ENCODE measurements at places on chromosomes 6 and 20. TPM values are rescaled to one million over a fixed set of nuclear protein-coding genes. Genes with fewer than 3 reads are reported as not detected.
A peak's percentile ranks its signal among the peaks of the same experiment; 100 is the strongest.

DNA sequence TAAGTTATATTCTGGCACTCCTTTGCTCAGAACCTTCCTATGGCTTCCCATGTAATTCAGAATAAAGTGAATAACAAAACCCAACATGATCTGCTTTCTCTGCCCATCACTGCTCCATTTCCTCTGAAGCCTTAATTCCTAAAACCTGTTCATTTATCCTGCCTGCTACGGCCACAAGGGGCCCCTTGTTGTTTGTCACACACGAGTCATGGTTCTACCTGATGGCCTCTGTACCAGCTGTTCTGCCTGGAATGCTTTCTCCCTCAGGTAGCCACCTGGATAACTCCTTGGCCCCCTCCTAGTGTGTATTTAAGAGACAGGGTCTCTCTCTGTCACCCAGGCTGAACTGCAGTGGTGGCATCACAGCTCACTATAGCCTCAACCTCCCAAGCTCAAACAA lies 26.8 kb downstream of the ERGIC3 start:
- DNase-seq, result no peak

DNA sequence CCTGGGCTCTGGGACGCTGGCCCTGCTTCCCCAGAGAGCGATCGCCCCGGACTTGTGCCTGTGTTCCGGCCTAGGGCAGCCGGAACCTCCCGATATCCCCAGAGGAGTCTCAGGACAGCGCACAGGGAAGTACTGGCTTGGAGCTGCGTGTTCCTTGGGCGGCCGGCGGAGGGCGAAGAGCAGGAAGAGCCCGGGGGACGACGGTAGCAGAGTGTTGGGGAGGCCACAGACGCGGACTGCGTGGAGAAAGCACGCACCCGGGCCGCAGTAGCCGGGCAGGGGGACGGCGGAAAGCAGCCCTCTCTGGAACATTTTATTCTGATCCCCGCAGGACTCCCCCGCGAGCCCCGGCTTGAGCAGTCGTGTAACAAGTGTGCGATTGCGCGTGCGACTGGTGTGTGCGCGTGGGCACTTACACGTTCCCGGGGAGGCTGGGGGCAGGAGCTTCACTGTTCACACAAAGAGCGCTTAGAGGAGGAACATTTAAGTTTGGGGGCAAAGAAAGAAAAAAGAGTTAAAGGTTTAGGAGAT lies 36.1 kb downstream of the NCR2 start:
- no peak for DNase-seq

DNA sequence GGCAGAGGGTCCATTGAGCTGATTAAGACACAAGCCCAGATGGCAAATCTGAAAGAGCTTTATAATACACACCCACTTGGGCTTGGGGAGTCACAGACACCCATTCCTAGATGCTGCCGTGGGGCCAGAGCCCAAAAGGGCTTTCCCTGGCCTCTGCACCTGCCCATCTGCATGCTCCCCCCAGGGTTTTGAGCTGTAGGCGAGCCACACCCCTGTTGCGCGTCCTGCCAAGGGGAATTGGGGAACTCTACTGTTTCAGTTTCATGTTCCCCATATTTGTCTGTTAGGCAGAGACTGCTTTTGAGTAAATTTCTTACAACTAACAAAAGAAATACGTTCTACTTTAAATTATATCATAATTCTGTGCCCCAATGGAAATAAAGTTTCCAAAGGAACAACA lies 52.9 kb upstream of the FNDC1 start:
- no peak for DNase-seq

DNA sequence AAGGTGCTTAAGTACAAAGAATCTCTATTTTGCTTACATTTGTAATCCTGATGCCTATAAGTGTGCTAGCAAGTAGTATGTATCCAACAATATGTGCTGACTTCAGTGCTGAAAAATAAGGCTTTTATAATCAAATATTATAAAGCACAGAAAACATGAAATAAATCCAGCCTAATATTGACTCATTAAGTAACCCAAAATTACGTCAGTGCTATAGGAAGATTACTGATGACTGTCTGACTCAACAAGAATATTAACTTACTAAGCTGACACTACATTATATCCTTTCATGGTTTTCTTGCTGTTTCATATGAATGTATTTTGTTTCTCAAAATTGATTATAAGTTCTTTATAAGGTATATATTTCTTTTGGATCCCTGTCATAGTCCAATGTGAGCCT lies 76.1 kb downstream of the ME1 start:
- DNase-seq, result no peak

DNA sequence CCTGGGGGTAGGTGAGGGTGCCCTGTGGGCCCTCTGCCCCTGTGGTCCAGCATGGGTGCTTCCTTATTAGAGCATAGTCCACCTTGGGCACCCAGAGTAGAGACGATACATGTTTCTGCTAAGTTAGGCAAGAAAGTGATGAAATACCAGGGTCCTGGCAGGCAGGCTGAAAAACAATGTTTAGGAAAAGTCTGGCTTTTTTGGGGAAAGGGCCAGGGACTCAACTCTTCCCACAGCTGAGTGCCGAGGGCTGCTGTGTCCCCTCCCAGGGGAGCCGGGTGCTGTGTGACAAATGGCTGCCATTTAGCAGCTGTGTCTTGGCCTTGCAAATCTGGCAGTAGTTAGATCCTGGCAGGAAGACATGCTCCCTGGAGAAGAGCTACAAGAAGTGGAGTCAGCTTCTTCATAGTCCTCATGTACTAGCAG lies 61.5 kb downstream of the RREB1 start:
- DNase-seq, result no peak

- no peak for DNase-seq
Measured at GRCh38 chr6:129875610-129876520, 14.8 kb upstream of the TMEM244 start.

GRCh38 chr20:10466855-10467254 lies 31.8 kb downstream of the SLX4IP start:
- DNase-seq, result no peak

DNA sequence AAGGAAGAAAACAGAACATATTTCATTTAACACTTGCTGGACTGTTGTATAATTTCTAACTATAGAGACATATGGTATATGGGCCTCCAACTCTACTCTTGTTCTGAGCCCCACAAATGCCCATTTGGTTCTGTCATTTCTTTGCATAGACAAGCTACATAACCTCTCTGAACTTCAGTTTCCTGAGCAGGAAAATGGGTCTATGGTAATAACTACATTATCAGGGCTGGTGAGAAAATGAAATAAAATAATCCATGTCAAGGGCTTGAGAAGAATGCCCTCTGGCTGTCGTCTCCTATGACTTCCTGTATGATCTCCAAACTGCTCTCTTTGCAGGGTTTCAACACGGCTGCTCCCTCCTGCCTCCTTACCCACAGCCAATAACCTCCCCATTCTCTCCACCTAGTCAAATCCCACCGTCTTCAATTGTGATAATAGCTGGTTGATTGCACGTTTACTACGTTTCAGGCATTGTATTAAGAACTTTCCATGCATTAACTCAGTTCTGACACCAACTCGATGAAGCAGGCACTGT lies 12.0 kb downstream of the ZCCHC3 start:
- no peak for DNase-seq

DNA sequence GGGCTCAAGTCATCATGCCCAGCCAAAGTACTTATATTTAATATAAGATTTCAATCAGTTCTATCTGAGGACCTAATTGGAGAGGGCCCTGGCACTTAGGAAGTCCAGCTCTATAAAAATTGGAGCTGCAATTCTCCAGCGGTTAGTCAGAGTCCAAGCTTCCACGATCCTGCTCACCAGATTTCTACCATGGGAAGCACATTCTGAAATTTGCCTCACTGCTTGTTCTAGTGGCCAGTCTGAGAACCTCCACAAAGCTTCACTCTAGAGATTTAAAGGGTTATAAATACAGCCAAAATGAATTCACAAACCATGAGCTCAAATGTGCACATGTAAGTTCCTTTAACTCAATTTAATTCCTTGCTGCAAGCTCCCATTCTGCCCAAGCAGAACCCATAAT lies 33.5 kb downstream of the PNLDC1 start:
- no peak for DNase-seq

DNA sequence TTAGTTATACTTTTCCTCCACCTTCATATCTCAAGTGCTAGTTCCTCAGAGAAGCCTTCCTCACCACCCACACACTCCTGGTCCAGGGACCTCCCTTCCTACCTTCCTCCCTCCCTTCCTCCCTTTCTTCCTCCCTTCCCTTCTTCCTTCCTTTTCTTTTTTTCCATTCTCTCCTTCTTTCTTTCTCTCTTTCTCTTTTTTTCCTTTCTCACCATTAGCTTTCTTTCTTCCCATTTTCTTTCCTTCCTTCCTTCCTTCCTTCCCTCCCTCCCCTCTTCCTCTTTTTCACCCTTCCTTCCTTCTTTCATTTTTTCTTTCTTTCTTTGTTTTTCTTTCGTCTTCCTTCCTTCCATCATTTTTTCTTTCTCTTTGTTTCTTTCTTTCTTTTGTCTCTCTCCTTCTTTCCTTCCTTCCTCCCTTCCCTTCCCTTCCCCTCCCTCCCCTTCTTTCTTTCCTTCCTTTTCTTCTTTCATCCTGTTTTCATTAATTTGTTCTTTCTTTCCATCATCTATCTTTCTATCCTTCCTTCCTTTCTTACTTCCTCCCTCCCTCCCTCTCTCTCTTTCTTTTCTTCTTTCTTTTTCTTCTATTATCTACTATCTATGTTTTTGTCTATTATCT lies 416.0 kb downstream of the PLCB1 start:
- no peak for DNase-seq

GRCh38 chr20:64027981-64028685 lies 7.8 kb upstream of the C20orf204 start:
- DNase-seq, result no peak

GRCh38 chr20:47164140-47164539 lies 192.4 kb downstream of the ZMYND8 start:
- no peak for DNase-seq

DNA sequence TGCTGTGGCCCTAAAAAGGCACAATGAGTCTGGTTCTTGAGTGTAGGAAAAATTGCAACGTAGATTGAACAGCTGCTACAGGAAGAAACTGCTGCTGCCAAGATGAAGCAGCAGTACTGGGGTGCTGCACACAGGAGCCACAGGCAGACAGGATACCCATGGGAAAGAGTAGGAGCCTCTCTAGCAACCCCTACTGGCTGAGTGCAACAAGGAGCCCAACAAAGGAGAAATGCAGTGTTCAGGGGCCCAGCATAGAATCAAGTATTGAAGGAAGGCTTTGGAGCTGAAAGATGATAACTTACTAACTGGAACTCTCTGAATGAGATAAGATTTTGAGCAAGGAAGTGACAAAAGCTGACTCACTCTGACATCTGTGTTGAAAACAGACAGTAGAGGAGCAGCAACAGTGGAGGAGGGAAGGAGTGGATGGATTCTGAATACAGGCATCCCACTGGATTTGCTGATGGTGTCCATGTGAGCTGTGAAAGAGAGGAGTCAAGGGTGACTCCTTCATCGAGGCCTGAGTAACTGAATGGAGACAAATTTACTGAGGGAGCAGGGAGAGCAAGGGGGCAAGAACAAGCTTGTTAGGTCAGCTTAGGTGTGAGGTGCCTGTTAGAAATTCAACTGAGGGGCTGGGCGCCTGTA lies 534.7 kb upstream of the JARID2 start:
- no peak for DNase-seq

DNA sequence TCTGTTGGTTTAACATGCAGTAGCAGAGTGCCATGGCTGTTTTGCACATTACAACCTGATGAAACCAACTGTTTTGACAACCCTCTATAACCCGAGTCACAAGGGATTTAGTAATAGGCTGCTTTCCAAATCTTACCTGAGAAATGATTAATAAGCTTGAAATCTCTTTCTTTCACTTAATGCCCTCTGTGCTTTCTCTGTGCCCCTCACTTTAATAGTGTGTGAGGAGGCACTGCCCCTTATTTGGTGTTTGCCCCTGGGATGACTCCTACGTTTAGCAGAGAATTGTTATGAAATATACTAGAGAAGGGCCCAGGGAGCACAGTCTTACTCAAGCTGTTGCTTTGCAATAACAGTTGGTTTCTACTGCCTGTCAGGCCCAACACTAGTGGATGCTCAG lies 31.0 kb upstream of the PTCHD4 start:
- DNase-seq, result no peak

DNA sequence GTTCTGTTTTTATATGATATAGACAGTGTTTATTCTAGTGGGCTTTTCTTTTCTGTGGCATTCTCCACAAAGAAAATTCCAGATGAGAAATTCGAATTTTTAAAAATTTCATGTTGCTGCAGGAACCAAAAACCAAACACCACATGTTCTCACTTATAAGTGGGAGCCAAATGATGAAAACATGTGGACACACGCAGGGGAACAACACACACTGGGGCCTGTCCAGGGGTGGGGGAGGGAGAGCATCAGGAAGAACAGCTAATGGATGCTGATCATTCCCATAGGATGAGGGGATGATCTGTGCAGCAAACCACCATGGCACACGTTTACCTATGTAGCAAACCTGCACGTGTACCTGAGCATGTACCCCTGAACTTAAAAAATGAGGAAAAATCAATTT lies 499.0 kb upstream of the SLC35B3 start:
- DNase-seq, result no peak

- DNase-seq, result no peak
Measured at GRCh38 chr6:147528511-147529145, 20.1 kb downstream of the SAMD5 start.

- DNase-seq, result no peak
Measured at GRCh38 chr6:6412221-6412620, 91.8 kb upstream of the F13A1 start.

DNA sequence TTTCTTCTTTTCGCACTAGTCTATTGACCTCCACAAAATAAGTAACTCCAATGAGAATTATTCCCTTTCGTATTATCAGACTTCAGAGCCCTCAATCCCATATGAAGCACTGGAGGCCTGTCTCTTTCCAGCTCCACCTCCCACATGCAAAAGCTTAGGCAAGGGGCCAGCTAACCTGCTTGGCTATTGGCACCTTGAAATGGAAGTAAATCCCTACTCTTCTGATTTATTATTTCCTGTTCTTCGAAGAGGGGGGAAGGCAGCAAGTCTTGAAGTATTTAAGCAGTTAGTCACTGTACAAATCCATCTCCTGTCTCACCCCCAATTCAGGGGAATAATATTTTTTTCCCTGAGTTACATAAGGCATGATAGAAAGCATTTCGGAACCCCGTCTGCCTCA lies 577.8 kb downstream of the MAFB start:
- no peak for DNase-seq

DNA sequence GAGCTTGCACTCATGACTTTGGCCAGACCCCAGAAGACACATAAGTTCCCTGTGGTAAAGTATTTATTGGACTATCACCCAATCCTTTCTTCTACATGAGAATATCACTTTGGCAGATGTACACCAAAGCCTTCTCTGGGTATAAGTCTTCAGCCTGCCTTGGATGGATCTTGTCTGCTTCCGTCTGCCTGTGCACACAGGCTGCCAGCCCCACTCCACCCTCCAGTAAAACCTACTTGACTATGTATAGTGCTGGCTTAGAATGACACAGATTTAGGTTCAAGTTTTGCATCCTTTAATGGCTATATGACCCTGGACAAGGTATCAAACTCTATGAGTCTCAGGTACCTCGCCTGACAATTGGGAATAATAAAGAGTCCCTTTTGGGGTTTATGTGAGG lies 63.4 kb downstream of the BACH2 start:
- peak; percentile 34 for DNase-seq

GRCh38 chr6:38649744-38650143 lies 10.0 kb upstream of the BTBD9 start:
- DNase-seq, result no peak

GRCh38 chr6:80382811-80383210 lies 276.3 kb downstream of the BCKDHB start:
- DNase-seq, result no peak

CTAGE9 gene
- total RNA-seq, result not detected

CAPN11 gene
- total RNA-seq, result not detected

VARS2 gene
- 22.7 TPM for total RNA-seq

NKX2-2 gene
- total RNA-seq, result not detected

FOXP4 gene
- 5.2 TPM for total RNA-seq

SAMHD1 gene
- total RNA-seq, result 271 TPM

MOXD1 gene
- total RNA-seq, result not detected

EPHA7 gene
- not detected for total RNA-seq
